Ureter (tissue), 1 donor: ENCODE measurements at places on chromosomes 16 and 17. TPM values are rescaled to one million over a fixed set of nuclear protein-coding genes. Genes with fewer than 3 reads are reported as not detected.
A peak's percentile ranks its signal among the peaks of the same experiment; 100 is the strongest.

GRCh38 chr16:81715358-81716196 is 63.5 kb upstream of the PLCG2 start:
- DNase-seq, result no peak

DNA sequence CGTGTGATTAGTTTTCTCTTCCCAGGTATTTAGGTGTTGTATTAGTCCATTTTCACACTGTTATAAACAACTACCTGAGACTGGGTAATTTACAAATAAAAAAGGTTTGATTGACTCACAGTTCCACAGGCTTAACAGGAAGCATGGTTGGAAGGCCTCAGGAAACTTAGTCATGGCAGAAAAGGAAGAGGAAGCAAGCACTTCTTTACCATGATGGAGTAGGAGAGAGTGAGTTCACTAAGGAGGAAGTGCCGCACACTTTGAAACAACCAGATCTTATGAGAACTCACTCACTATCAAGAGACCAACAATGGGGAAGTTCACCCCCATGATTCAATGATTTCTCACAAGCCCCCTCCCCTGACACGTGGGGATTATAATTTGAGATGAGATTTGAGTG is 1343.7 kb upstream of the GOT2 start:
- no peak for DNase-seq

DNA sequence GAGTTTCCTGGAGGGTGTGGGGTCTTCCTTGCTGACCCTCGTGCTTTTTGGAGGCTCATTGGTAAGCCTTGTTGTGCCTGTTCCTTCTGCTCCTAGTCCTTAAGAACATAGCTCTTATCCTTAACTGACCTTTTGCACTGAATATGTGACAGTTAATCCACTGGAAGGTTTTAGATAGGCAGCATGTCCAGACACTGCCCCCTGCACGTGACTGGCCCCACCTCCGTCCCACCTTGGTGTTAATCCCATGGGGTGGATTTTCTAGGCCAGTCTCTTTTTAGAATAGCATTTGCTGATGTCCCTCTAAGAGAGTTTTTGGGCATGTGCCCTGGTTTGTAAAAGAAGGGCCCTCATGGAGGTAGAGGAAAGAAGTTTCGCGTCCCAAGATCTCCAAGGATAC is 58.3 kb downstream of the RBFOX1 start:
- no peak for DNase-seq

GRCh38 chr17:33109336-33110072 is 117.9 kb downstream of the SPACA3 start:
- no peak for DNase-seq

DNA sequence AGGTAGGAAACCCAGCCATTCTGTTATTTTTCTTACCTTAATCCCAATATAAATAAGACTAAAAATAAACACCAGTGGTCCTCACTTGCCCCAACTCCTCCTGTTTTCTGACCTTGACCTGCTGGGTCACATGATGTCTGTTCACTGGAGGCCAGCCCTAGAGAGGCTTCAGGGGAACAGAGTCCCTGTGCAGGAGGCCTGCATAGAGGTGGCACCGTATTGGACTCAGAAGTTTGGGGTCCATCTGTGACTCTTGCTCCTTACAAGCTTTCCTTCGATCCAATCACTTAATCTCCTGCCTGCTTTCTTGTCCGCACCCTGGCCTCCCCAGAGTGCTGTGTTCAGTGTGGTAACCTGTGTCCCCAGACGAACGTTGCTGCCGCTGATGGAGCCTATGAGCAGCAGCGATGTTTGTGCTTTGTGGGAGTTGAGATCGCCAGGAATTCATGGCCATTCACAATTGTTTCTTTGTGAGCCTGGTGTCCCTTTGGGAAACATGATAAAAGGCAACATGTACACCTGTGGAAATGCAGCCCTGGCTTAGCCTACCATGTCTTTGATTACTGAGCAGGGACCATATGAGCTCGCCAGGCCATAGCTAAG is 4.7 kb downstream of the IGSF6 start:
- DNase-seq, result no peak

DNA sequence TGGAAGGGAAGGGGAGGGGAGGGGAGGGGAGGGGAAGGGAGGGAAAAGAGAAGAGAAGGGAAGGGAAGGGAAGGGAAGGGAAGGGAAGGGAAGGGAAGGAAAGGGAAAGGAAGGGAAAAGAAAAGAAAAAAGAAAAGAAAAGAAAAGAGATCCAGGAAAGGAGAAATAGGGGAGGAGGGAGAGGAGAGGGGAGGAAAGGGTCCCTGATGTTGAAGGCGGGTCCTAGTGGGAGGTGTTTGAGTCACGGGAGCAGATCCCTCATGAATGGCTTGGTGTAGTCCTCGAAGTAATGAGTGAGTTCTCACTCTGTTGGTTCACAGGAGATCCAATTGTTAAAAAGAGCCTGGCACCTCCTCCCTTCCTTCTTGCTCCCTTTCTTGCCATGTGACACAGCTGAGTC is 6.9 kb upstream of the USP31 start:
- DNase-seq, result no peak

GRCh38 chr16:77386831-77387814 is 47.7 kb downstream of the ADAMTS18 start:
- no peak for DNase-seq

DNA sequence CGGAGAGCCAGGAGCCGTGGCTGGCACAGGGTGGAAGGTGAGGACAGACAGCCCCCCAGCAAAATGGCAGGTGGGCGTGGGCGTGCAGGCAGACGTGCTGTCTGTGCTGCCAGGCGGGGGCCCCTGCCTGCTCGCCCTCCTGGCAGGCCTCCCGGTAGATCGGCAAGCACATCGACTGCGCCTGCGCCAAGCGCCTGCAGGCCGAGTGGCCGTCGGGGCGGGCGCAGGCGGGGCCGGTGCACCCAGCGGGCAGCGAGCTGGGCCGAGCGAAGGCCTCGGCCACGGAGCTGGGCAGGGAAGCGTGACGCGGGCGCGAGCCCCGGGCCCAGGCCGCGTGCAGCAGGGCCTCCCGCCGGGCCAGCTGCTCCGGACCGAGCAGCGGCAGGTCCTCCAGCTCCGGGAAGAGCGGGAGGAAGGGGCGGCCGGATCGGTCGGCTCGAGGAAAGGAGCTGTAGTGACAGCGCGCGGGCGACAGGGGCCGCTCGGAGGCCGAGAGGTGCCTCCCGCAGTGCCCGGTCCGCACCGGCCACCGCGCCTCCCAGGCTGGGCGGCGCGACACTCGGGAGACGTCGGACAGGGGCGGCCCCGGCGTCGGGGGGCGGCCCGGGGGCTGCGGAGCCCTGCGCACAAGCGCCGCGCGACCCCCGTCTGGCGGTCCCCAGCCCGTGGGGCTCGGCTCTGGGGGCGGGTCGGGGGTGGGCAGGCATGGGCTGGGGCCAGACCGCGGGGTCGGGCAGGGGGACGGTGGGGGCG is 16.9 kb downstream of the GRIN2C start:
- no peak for DNase-seq

DNA sequence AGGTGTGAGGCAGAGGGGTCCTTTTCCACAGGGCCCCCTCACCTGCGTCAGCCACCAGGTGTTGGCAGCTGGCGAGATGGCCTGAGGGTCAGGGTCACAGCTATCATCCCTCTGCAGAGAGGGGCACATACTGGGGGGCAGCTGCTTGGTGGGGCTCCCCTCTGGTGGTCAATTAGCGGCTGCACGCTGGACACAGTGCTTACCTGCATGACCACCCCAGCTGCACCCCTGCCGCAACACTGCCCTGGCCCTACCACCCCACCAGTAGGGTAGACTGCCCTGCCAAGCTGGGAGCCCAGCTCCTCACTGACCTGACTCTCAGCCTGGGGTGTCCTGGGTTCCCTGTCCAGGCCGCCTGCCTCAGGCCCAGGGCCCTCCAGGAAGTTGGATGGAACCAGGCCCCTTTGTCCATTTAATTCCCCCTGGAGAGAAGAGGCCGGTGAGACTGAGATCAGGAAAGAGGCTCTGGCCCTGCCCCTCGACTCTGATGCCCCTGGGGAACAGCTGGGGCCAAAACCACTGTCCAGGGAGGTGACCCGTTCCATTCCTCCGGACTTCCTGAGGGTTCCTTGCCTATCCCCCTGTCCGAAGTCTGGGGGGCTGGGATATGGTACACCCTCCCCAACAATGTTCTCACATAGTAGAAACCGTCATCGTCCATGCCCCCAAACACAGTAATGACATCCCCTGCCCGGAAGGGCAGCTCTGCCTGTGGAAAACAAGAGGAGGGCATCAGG is 23.7 kb downstream of the TSPOAP1 start:
- DNase-seq, result peak; percentile 40

DNA sequence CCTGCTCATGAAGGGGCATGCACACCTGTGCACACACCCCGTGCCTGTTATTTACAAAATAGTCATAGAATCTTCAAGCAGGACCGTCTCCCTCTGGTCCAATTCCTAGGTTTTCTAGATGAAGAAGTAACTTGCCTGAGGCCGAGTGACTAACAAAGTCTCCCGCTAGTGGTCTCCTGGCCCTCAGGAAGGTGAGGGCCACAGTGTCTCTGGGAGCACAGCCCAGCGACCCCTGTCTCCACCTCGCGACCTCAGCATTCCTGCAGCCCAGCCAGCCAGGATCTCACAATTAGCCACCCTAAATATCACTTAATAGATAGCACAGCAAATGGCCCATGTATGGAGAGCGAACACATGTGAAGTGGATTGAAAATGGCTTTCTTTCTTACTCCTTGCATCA is 30.5 kb upstream of the CACNG1 start:
- no peak for DNase-seq

- DNase-seq, result no peak
Measured at GRCh38 chr16:48124266-48124665, 31.5 kb downstream of the ABCC12 start.

DNA sequence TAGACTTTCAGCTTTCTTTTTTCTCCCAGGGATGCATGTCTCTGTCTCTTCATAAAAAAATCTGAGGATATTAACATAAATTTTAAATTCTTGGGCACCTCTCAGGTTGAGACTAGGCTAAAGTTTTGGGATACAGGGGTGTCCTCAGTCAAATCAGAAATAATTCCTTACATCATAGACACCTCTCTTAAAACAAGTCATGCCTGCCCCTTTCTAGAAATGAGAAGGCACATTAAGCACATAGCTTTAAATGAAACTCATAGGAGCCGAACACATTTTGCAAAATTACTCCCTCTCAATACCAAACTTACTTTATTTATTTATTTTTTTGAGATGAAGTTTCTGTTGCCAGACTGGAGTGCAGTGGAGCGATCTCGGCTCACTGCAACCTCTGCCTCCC is 67.3 kb upstream of the BCAR1 start:
- DNase-seq, result no peak

GRCh38 chr17:70318051-70318450 is 148.7 kb downstream of the KCNJ2 start:
- DNase-seq, result no peak

DNA sequence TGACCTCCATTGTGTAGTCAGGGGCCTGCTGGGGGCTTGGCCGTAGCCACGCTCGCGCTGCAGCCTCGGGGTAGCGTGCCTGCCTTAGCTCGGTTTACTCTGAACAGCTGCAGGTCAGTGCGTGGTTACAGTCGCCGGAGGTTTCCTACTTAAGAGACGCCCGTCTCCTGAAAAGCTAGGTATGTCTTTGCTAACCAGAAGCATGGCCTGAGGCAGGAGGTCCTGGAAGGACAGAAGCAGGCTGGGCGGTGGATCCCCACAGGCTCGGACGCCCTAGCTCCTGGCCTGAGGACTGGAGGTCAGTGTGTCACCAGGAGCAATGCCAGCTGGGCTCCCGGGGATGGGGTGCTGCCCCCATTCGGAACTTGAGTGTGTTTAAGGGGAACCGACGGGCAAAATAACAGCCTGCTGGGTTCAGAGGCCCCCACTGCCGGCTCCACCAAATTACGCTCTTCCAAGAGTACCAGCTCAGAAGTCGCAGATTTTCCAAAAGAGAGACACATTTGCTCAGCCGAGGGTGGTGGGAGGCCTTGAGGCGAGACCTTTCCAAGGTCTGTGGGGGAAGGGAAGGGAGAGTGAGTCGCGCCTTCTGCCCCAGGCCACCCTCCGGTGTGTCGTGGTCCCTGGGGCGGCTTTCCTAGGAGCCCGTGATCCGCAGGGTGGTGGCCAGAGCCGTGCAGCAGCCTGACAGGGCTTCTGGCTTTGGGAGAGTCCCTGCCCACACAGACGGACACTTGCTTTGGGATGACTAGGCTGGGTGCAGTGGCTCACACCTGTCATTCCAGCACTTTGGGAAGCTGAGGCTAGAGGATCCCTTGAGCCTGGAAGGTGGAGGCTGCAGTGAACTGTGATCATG is 3.9 kb upstream of the GNG13 start:
- no peak for DNase-seq

DNA sequence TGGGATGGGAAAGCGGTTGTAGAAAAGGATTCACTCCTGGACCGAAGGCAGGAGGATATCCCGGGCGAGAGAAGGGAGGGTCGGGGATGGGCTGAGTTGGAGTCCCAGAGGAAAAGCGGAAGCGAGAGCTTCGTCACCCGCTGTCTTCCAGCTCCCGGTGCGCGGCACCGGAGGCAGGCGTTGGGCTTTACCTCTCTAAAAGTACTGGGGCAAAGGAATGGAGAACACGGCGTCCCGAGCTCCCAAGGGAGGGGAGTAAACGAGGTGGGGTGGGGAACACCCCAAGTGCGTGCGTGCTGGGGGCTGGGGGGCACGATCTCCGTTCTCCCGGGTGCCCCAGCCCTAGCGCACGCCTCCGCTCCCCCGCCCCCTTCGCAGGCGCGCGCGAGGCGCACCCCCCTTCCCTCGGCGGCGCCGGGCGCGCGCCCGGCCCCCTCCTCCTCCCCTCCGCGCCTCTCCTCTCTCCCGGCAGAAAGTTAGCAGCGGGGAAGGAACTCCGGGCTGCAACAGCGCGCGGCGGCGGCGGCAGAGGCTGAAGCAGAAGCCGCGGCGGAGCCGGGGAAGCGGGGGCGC is at the start of gene HS3ST4:
Gene HS3ST4, plus strand, starts transcription at position 441 of the 573 bp plus-strand sequence.
- DNase-seq, result no peak

DNA sequence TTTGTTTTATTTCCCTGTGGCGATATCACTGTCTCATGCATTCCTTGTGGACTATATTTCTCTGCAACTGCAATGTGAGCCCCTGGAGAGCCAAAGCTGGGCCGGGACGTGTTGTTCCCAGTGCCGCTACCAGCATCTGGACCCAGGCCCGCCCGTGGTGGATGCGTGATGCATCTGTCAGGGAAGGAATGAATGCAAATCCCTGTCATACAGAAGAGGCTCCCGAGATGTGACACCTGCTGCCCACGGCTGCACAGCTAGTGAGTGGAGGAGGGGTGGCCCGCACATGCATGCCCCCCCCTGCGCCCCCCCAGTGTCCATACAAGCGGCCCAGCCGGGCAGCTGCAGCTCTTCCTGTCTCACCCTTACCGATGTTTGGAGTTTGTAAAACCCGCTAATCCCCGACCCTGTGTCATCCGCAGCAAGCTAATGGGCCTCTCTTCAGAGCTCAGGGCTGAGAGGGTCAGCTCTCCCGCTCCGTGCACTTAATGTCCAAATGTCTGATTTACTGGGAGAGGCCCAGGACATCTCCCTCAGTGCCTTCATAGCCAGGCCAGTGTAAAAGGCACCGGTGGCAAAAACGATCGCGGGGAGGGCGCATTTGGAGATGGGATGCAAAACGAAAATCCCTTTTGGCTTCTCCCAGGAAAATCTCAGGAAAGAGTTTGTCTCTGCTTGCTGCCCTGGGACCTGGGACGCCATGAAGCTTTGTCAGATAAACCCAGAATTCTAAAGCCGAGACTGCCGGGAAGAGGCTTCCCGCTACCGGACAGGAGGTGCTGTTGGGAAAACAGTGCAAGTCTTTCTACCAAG is 91.8 kb downstream of the FOXL1 start:
- DNase-seq, result no peak

GRCh38 chr17:57166803-57167202 is 81.8 kb downstream of the AKAP1 start:
- DNase-seq, result no peak

- DNase-seq, result no peak
Measured at GRCh38 chr17:71234349-71234748, 886.5 kb upstream of the SOX9 start.

The OSGIN1 gene
- 5.9 TPM for total RNA-seq

The ZPBP2 gene
- not detected for total RNA-seq

The STARD3 gene
- 64.4 TPM for total RNA-seq

The ADAD2 gene
- 0.42 TPM for total RNA-seq

The SMIM36 gene
- total RNA-seq, result not detected

The MFAP4 gene
- 119 TPM for total RNA-seq

The BRIP1 gene
- total RNA-seq, result 2.0 TPM
